ENCODE measurements at places on chromosomes 5 and 9. TPM values are rescaled to one million over a fixed set of nuclear protein-coding genes. Genes with fewer than 3 reads are reported as not detected.

GRCh38 chr5:135013445-135013844 lies 20.6 kb downstream of the PITX1 start:
- DNase-seq = no peak

- no peak for DNase-seq
Observed at GRCh38 chr9:111003182-111003581, 35.1 kb downstream of the LPAR1 start.

GRCh38 chr5:151743530-151743929 lies 14.9 kb downstream of the ATOX1 start:
- no peak for DNase-seq

DNA sequence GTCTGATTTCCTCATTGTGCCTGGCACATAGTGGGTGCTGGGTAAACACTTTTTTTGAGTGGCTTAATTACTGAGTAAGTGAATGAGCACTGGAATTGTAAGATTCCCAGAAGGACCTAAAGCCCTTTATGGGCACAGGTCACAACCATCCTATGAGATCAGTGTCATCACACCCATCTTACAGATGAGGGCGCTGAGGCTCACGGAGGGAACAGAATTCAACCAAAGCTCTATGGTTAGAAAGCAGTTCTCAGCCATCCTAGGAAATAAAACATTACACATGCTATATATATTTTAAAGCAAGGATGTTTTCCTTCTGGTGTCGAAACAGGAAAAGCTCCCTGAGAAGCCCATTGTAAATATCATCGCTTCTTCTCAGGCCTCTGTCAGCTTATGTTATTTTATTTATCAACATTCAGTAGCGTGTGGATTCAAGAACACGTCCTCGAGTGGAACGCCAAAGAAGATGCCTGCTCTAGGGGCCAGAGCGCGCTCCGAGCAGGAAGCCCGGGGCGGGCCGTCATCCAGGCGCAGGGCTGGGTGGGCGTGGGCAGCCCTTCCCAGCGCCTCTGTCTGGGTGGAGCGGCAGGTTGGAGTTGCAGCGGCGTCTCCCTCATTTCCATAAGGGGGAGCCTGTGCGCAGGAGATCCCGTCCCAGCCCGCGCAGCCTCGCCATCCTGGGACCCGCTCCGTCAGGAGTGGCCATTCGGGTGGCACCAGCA lies 155.8 kb upstream of the SMIM23 start:
- peak; percentile 26 for DNase-seq

The SPINK4 gene
- not detected for total RNA-seq

All from MCF 10A (cell line).